ENCODE measurements at places on chromosomes 2 and 18.

DNA sequence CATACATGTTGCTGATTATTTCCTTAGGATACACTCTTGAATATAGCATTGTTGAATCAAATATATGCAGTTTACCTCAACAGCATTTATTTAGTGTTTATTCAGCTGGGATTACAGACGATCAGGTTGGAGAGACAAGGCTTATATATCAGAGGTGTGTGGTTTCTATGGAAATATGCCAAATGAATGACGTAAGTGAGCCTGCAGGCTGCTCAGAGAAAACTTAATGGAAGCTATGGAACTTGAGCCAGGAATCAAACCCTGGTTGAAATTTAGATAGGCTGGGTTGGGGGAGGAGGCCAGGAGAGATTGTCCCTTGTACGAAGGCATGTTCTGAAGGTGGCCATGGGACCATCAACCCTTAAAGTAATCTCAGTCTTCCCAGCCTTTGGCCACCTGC, 79.5 kb downstream of the INPP4A start:
- no peak for DNase-seq

DNA sequence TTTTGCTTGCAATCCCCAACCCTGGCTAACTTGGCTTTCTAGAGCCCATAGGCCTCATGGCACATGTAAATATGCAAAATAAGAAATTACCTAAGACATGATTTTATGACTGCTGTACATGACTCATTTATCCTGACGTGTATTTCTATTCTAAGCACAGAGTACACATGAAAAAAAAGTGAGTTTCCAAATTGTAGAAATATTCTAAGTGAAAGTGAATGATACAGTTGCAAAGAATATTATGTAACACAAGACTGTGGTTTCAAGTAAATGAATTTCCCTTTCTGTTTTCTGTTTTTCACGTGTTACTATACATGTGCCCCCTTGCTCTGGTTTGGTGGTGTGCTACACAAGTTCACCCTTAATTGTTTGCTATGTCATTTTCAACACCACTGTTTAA, 162.4 kb downstream of the LRP1B start:
- no peak for DNase-seq

DNA sequence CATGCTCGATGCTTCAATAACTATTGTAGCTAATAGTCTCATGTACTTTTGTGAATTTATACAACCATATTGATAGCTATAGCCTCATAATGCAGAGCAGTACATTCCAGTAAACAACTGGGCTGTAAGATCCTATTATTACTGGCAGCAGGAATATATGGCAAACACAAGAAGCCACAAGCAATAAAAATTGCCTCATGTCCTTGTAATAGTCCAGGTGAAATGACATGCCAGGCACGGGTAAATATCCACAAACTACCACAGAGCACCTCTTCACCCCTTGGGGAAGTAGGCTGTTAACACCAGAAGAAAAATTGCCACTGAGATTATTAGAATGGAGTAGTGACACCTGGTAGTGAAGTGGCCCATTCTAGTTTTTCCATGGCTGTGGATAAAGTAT, 158.3 kb downstream of the MTX2 start:
- no peak for DNase-seq

GRCh38 chr2:130834931-130835765, 1.6 kb upstream of the ARHGEF4 start:
- no peak for DNase-seq

DNA sequence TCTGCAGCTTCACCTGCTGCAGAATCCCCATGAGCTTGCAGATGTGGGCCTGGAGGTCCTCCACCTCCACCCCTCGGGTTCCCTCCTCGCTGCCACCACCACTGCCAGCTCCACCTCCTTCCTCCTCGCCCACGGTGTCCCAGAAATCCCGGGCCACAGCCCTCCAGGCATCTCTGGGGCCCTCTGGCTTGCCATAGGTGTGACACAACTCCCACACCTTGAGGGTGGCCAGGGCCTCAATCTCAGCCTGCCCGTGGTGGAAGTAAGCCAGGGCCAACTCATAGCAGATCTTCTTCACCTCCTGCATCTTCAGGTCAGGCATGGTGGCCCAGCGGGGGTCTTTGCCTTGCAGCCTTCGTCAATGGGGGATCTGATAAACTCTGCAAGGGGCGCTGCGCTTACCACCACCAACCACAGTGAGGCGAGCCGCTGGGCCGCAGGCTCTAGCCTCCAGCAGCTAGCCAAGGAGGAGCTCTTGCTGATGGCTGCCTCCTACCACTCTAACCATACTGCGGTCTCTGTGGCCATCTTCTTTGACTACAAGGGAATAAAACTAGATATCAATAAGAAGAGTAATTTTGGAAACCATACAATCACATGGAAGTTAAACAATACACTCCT, 36.1 kb upstream of the ANKRD62 start:
- DNase-seq: no peak

GRCh38 chr18:7926526-7926925, 359.4 kb downstream of the PTPRM start:
- no peak for DNase-seq

- no peak for DNase-seq
These were observed 18.8 kb downstream of the HJURP start for GRCh38 chr2:233835230-233836186.

DNA sequence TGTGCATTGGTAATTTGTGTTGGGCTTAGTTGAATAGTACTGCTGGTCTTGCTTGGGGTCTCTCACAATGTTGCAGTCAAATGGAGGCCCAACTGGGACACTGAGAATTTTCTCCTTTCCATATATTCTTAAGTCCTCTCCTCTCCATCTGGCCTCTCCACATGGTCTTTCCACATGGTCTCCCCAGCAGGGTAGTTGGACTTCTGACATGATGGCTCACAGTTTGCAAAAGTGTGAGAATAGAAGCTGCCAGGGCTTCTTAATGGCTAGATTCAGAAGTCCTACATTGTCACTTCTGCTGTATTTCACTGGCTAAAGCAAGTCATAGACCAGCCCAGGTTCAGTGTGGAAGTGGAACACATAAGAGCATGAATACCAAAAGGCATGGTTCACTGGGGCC, 318.5 kb upstream of the TNP1 start:
- no peak for DNase-seq

DNA sequence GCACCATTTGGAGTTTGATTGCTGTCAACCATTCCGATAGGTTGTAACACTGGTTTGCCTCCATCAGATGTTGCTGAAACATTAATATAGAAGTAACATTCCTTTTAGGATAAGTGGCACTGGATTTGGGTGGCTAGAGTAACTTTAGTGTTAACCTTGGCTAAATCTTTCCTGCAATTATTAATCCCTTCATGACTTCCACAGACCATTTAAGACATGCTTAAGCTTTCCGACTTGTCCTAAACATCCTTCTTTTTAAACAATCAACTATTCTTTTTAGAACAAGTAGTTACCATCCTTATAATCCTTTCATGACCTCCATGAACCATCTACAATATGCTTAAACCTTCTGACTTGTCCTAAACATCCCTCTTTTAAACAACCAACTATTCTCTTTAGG, 465.5 kb downstream of the DCDC2C start:
- no peak for DNase-seq

- no peak for DNase-seq
These were observed 23.8 kb upstream of the SMAD4 start for GRCh38 chr18:51006061-51006818.

DNA sequence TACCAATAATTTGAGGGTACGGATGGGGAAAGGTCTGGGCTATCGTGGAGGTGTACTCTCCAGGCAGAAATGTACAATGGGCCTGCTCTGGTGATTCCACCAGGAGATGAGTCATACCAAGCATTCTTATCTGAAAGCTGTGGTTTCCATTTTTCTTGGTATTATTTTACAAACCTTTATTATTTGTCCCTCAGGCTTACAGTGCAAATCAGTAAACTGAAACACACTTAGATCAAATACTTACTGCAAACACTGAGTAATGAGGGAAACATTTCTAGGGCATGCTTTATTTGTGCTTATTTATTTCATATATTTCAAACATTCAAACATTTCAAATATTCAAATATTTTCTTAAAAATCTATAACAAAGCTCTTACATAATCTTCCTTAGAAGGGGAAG, 319.8 kb downstream of the RND3 start:
- no peak for DNase-seq

DNA sequence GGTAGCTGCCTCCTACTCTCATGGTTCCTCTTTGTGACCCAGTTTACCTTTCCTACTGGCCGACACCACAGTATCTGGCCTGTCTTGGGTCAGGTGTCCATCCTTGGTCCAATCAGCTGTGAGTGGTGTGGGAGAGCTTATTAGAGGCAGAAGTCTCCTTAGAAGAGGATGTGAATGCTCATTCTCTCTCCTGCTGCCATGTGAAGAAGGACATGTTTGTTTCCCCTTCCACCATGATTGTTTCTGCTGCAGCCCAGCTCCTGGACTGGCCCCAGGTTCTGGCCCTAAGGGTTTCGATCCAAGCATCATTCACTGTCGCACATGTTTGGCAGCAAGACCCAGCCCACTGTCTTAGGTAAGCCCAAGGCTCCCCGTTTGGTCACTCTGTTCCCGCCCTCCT, 55.3 kb upstream of the TGIF1 start:
- no peak for DNase-seq

DNA sequence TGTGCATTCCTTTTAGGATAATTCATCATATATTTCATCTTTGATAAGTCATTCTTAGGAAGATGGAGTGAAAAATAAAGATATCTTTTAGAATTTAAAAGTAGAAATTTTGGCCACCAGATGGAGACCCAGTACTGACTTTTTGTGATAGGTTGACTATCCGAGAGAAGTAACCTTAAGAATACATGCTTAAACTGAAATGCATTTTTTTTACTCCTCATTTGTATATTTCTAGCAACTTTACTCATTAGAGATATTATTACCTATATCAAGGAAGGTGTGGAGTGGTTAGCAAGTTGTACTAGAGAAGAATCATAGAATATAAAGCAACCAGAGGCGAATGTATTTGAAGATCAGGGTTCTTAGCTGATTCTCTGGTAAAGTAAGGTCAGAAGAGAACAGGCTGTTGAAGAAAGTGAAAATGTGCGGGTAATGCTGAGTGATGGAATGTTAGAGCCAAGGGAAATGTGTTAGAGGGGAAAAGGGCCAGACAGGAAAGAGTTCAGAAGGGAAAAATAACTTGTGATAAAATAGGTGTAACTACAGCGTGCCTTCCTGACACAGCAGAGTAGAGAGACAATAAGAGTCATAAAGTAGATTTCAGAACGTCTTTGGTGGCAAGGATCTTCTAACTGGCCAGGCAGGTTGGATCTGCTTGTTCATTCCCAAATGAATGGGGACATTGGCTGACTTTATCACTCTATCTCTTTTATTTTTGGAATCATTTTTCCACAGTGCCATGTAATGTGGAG, 52.3 kb downstream of the TDRD15 start:
- no peak for DNase-seq

DNA sequence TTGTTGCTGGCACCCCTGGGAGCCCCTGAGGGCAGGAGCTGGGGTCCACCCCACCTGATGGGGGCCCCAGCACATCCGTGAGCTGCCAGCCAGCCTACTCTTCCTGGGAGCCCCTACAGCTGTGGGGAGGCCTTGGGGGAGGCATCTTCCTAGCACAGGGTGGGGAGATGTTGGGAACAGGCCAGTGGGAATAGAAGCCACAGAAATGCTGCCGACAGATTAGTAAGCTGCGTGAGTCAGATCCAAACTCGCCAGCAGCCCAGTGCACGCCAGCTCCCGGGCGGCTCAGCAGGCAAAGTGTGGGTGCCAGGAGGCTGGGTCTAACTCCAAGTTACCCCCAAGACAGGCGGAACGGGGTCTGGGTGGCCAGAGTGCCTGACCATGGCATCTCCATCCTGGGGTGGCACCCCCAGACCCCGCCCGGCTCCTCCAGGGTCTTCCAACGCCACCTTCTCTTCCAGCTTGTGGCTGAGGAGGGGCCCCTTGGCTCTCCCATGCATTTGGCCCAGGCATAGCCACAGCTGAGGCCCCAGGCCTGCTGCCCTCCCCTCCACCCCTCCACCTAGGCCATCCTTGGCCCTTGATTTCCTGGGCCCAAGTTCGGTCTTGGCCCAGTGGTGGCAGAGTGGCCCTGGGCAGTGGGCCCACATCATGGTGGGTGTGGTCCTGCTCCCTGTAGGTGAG, 15.3 kb downstream of the CROCC2 start:
- no peak for DNase-seq

DNA sequence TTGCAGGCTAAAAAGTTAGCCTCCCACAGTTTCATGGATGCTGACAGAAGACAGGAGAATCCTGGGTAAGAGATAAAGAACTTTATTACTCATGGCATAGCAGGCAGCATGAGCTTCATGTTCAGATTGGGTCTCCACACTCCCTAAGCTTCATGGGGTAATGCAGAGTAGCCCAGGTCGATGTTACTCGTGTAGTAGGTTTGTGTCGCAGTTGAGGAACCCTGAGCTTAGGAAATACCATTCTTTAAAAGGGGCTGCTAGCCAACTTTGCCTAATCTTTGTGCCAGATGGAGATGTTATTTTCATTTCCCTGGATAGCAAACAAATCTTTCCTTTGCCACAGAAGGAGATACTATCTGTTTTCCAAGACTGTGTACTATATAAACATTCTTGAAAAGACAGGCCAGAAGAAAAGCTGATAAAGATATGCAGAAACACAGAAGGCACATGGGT, 117.6 kb downstream of the LTBP1 start:
- no peak for DNase-seq

DNA sequence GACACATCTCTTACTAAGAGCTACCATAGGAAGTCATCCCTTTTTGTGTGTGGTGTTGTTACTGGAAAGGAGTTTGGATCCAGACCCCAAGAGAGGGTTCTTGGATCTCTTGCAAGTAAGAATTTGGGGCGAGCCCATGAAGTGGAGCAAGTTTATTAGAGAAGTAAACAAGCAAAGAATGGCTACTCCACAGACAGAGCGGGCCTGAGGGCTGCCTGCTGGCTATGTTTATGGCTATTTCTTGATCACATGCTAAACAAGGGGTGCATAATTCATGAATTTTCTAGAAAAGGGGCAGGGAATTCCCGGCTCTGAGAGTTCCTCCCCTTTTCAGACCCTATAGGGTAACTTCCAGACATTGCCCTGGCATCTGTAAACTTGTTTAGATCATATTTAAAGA, 30.6 kb upstream of the PXDN start:
- DNase-seq: no peak

- DNase-seq: no peak
These were observed 79.8 kb upstream of the LPIN2 start for GRCh38 chr18:3092727-3093126.

GRCh38 chr2:119234021-119235019, 10.7 kb downstream of the STEAP3 start:
- DNase-seq: no peak

- no peak for DNase-seq
These were observed 202.9 kb downstream of the RDH14 start for GRCh38 chr2:18357537-18357936.

GRCh38 chr2:50751311-50752031, 280.5 kb downstream of the NRXN1 start:
- DNase-seq: no peak
